RKO (cell line): ENCODE measurements at places on chromosomes 13 and 19.

GRCh38 chr19:8487137-8487851 lies 15.1 kb downstream of the PRAM1 start:
- DNase-seq = no peak

GRCh38 chr13:112060899-112061366 lies 6.0 kb upstream of the SOX1 start:
- DNase-seq = no peak

- DNase-seq = no peak
These were observed 38.9 kb upstream of the SERP2 start for GRCh38 chr13:44334751-44335150.

- DNase-seq = peak; percentile 75
These were observed 926 bp downstream of the PRR12 start for GRCh38 chr19:49591731-49592485.

DNA sequence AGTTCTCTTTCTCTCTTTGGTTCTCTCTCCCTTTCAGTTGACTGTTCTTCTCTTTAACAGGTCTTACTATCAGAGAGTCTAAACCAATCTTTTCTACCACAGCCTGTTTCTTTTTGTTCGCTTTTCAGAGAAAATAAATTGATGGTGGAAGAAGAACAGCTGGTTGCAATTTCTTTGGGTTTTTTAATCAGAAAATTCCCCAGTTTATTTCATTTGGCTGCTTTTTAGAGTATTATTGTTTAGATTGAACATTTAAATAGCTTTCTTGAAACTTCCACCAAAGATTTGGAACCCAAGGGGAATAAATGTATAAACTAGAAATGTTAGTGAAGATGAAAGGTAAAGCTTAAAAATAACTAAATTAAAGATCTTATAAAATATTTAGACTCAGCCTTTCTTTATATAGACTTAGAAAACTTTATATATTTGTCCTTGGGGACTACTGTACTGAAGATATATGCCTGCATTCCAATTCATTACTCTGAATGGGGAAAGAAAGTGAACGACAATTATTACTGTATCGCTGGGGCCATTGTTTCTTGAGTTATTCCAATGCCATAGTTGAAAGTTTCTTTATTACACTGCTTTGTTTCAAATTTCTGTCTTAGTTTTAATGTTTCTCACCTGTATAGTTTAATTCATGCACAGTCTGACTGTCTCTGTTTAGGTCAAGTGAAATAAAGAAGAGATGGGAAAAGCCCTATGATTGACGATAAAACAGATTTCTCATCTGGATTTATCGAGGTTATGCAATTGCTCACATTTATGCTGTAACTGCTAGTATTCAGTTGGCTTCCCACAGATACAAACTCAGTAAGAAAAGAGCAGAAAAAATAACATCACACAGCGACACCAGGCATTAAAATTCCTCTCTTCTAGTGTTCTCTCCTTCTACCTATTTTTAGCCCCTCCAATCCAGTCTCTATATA lies 169.4 kb upstream of the CSNK1A1L start:
- no peak for DNase-seq

GRCh38 chr13:101325423-101325822 lies 90.9 kb downstream of the NALCN start:
- no peak for DNase-seq

DNA sequence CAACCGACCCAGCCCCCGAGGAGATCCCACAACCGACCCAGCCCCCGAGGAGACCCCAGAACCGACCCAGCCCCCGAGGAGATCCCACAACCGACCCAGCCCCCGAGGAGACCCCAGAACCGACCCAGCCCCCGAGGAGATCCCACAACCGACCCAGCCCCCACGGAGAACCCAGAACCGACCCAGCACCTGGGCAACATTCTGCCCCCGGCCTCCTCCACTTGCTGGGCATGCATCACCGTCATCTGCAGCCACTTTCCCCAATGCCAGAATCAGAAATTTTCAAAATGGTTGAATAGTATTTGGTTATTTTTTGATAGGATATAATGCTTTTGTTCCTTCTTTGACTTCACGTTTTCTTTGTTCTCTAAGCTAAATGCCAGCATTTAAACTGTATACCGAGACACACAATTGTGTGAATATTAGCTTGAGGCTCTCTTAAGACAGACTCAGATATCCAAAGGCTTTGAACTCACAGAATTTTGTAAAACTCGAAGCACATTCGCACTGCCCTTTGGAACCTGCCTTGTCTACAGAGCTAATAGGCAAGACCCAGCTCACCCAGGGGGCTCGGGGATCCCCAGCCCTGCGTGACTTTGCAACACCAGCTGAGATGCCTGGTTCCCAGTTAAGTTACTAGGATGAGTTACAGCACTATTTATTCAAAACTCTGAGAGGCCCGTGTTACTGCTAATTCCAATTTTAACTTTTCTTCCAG lies 15.5 kb upstream of the RASA3 start:
- no peak for DNase-seq

GRCh38 chr13:74597526-74597925 lies 463.3 kb upstream of the KLF12 start:
- no peak for DNase-seq

GRCh38 chr13:110486061-110486715 lies 75.3 kb downstream of the RAB20 start:
- DNase-seq = no peak

- DNase-seq = no peak
These were observed 213.1 kb downstream of the NHLRC3 start for GRCh38 chr13:39251340-39251739.

- no peak for DNase-seq
These were observed 2195.9 kb downstream of the PCDH9 start for GRCh38 chr13:65034266-65034665.
